ENCODE measurements at places on chromosomes 12 and 14.

DNA sequence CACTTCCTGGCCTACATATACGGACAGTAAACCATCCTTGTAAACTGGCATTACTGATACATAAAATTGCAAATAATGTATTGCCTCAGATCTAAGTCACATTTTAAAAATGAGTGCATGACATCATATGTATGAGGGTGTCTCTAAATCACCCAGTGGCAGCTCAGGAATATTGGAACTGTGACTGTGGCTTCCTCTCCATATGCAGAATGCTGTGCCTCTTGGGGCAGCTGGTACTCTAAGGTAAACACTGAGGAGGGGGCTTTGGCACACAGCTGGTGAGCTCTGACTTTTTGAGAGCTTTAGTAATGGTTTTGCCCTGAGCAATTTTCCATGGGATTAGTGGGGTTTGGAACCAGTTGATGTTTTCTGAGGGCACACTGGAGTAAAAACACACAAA is 263.7 kb downstream of the BMP4 start:
- no peak for DNase-seq

GRCh38 chr12:6274231-6275221 is 36.0 kb upstream of the PLEKHG6 start:
- no peak for DNase-seq

DNA sequence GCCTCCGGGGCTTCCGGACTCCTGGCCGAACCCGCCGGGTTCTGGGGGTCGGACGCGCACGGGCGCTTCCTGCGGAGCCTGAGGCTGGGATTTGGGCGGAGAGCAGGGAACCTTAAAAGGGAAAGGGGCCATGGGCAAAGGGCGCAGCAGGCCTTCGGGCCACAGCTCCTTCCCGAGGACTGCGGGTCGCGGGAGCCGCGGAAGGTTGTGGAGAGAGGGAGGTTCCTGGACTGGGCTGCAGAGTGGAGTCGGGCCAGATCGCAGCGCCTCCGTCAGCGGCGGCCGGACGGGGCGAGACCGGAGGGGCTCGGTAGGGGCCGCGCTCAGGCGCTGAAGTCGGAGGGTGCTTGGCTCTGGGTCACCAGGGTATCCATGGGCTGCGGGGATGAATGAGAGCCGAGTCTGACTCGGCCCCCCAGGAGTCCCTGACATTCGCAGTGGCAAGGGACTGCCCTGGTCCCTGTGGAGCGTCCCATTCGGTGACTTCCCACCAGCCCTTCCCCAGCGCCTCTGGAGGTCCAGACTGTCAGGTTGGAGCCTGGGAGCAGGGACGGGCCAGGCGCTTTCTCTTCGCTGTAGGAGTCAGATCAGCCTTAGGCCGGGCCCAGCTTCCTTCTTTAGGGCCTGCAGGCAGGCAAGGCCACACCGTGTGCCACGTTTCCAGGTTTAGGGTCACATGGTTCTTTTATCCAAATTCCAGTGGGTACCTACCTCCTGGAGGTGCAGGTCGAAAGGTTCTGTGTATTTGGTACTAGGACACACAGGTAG is 938 bp upstream of the SLC25A29 start:
- DNase-seq, result no peak

DNA sequence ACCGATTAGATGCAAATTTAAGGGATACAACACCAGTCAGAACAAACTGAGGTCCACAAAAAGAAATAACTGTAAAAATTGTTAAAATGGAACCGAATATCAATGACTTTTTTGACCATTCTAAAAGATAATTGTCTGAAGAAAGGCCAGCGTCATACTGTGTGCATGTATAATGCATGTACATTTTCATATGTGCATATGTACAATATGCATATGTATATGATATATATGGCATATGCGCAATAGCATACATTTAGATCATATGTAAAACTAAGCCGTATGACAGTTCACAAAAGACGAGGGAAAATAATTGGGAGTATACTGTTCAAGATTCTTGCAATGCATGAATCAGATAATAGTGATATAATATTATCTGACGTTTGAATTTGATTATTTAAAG is 475.8 kb upstream of the TMEM132C start:
- DNase-seq, result no peak

- DNase-seq, result no peak
Observed at GRCh38 chr12:59181196-59181777, 261.0 kb upstream of the LRIG3 start.

GRCh38 chr12:85089792-85090191 is 53.6 kb downstream of the LRRIQ1 start:
- DNase-seq, result no peak

- no peak for DNase-seq
Observed at GRCh38 chr12:106873983-106874382, 81.7 kb upstream of the TMEM263 start.

DNA sequence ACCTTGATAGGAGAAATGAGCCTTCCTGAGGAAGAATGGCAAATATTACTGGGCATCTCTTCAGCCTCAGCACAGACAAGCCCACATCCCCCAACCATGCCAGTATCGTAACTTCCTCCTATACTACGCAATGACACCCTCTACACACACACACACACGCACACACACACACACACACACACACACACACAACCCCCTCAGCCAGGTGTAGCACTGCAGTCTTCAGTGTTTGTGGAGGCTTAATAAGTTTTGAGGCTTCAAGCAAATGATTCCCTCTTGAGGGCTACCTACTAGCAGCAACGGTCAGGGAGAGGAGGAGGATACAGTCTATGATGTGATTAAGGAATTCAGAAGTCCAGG is 1.6 kb downstream of the DGKA start:
- no peak for DNase-seq

DNA sequence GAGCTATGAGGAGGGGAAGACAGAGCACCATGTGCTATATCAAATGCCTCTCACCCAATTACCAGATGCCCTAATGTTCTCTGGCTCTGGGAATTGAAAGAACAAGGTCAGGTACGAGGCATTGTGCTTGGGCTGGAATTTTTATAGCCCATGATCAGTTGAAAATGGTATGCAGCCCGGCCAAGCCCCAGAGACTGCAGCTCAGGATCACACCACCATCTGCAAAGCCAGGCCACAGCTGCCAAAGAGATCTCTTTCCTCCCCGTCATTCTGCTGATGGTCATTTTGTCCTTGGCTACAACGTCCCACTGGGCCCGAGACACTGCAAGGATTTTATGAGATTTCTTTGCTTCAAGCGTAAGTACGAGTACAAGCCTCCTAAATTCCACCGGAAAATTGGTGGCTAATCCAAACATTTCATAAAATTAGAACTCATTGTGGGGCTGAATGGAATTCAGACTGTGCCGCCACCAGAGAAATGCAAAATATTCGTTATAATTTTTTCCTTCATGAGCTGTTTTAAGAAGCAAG is 15.1 kb downstream of the NUAK1 start:
- DNase-seq, result no peak

GRCh38 chr14:99734406-99735051 is 50.4 kb downstream of the CYP46A1 start:
- peak; percentile 15 for DNase-seq

- DNase-seq, result peak; percentile 42
Observed at GRCh38 chr12:30286345-30286926, 409.2 kb downstream of the IPO8 start.

GRCh38 chr14:88856786-88857366 is 32.4 kb downstream of the TTC8 start:
- no peak for DNase-seq

DNA sequence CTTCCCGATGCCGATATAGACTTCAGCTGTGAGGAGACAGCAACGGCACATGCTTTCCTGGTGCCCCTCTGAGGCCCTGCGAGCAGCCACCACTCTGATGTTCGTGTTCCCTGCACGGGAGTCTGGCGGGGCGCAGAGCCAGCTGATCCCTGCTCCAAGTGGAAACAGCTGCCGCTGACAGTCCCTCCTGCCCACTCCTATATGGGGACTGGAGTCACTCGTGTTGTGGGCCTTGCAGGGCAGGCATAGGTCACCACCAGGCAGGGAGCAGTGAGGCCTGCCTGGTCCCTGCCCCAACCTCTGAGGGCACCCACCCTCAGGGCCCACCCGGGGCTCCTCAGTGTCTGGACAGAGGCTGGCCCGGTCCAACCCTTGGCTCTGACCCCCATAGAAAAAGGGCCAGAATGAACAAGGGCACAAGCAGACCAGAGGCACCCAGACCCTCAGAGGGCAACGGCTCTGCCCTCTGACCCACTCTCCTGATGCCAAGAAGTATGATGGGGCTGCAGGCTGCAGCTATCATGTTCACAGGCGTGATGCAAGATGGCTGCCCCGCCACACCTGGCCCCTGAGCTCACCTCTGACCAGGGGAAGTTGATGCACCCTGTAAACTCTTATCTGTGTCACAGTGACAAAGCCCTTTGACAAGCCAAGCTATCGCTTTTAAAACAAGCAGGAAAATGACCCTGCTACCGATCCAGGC is 181.6 kb downstream of the CALM1 start:
- no peak for DNase-seq

- DNase-seq, result no peak
Observed at GRCh38 chr14:94542111-94542810, 19.0 kb upstream of the SERPINA4 start.

- DNase-seq, result no peak
Observed at GRCh38 chr12:132300789-132301722, 28.3 kb downstream of the GALNT9 start.

DNA sequence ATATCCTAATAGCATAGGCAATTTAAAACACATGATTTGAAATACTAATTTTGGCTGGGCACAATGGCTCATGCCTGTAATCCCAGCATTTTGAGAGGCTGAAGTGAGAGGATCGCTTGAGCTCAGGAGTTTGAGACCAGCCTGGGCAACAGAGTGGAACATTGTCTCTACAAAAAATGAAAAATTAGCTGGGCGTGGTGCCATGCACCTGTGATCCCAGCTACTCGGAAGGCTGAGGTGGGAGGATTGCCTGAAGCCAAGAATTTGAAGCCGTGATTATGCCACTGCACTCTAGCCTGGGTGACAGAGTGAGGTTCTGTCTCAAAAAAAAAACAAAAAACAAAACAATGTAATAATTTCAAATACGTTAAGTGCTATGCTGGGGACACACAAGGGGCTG is 83.3 kb downstream of the SSPN start:
- peak; percentile 36 for DNase-seq

DNA sequence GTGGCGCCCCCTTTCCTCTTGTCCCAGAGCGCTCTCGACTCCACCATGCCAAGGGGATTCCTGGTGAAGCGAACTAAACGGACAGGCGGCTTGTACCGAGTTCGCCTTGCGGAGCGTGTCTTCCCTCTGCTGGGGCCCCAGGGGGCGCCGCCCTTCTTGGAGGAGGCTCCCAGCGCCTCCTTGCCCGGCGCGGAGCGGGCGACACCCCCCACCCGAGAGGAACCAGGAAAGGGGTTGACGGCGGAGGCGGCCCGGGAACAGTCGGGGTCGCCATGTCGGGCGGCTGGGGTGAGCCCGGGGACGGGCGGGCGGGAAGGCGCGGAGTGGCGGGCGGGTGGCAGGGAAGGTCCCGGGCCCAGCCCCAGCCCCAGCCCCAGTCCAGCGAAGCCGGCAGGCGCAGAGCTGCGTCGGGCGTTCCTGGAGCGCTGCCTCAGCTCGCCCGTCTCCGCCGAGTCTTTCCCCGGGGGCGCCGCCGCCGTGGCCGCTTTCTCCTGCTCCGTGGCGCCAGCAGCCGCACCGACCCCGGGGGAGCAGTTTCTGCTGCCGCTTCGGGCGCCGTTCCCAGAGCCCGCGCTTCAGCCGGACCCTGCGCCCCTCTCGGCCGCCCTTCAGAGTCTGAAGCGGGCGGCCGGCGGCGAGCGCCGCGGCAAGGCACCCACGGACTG is 376 bp downstream of the INSM2 start:
- peak; percentile 41 for DNase-seq

DNA sequence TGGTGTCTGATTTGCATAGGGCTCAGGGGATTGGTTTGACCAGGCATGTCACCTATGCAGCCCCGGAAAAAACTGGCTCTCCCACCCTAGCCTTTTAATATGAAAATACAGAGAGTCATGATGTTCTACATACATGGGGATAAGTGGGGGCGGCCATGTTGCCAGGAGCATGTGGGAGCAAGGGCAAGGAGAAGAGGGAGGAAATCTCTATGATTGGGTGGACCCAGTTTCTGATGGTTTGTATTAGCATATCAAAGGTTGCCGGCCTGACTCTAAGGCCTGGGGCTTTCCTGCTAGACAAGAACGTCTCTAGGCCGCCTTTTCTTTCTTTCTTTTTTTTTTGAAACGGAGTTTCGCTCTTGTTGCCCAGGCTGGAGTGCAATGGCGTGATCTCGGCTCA is 123.4 kb upstream of the CPSF6 start:
- DNase-seq, result no peak

GRCh38 chr12:94714378-94715114 is 64.2 kb upstream of the TMCC3 start:
- DNase-seq, result no peak

DNA sequence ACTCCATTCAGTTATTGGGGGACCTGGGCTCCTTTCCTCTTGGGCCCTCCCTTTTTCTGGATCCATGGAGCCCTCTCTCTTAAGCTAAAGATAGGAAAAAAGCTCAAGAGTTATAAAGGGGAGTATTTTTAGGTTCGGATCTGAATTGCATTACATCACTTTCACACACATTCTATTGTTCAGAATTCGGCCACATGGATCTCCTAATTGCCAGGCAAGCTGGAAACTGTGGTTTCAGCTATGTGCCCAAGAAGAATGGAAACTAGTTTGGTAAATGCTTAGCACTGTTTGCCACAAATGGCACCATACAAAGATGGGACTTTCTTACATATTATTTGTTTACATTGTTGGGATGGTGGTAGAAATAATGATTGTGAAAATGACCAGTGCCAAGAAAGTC is 145.6 kb downstream of the LRIG3 start:
- no peak for DNase-seq

DNA sequence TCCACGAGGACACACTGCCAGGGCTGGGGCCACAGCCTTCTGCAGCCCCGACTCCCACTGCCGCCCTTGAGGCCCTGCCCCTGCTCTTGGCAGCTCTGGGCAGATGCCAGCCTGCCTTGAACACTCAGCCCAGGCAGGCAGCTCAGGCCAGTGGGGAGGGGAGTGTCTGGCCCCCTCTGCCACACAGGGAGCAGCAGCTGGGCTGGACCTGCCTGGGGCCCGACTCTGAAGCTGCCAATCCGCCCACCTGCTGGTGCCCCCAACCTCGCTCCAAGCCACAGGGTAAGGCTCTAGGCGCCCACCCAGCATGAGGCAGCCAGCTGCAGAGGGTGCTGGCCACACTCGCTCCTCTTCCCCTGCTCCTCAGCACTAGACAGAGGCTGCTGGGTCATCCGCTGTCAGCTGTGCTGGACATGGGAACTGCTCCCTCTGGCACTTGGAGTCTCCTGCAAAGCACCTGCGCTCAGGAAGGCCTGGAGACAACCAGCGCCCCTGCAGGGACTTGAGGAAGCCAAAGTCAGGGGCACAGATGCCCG is 24.6 kb upstream of the NUDT14 start:
- no peak for DNase-seq

Measured in NCI-H1105 (cell line).